ENCODE measurements at places on chromosomes 2 and 18. TPM values are rescaled to one million over a fixed set of nuclear protein-coding genes. Genes with fewer than 3 reads are reported as not detected.

DNA sequence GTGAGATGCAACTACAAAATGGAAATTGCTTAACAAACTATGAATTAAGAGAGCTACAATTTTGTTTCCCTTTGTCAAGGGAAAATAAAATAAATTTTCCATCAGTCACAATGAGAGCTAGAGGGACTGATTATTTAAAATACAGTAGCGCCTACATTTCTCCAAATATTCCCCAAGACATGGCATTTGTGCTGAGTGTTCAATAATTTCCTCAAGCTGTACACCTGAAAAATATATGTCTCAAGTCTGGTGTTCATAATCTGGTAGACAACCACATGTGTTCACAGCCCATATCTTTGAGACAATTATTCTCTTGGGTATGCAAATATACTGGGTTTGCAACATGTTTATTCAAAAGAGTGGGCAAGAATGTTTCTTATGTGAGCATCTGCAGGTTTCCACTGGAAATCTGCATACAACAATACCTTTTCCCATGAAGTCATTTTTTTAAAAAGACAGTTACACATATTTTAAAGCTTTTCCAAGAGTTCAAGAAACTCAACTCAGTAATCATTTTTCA, 240.1 kb upstream of the VRK2 start:
- DNase-seq: no peak
- no peaks in the 10 kb centered on the region for H3K36me3 ChIP-seq
- no peaks in the 10 kb centered on the region for H3K27me3 ChIP-seq
- H3K4me1 ChIP-seq: no peaks in the 10 kb centered on the region
- no peak overlapping the region for H3K4me3 ChIP-seq
- H3K27ac ChIP-seq: no peak overlapping the region

GRCh38 chr2:64359171-64359891, 94.6 kb upstream of the LGALSL start:
- DNase-seq: no peak
- no peaks in the 10 kb centered on the region for H3K36me3 ChIP-seq
- H3K27me3 ChIP-seq: no peaks in the 10 kb centered on the region
- peaks cover 34% of the 10 kb centered on the region for H3K4me1 ChIP-seq
- peak overlapping the region; percentile 42 for H3K27ac ChIP-seq

GRCh38 chr2:240847817-240848216, 20.8 kb upstream of the AGXT start:
- H3K4me3 ChIP-seq: no peak overlapping the region
- H3K27ac ChIP-seq: no peak overlapping the region
- no peaks in the 10 kb centered on the region for H3K27me3 ChIP-seq
- no peaks in the 10 kb centered on the region for H3K4me1 ChIP-seq

DNA sequence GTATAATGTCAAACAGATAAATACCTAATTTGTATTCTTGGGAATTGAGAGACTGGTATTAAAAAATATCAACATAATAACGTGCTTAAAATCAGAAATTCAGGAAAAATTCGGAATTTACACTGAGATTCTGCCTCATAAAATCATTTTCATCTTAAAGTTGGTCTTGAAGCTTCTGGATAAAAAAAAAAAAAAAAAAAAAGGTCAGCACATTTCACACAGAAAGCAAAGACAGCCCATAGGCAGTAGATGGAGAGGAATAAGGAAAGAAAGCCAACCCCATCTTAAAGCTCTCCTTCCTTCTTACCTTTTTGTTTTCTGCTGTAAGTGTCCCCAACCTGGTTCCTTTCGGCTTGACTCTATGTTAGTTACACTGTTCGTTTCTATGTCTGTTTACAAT, 41.5 kb upstream of the ALK start:
- no peak overlapping the region for H3K27ac ChIP-seq
- H3K4me1 ChIP-seq: no peaks in the 10 kb centered on the region
- no peaks in the 10 kb centered on the region for H3K36me3 ChIP-seq
- DNase-seq: no peak
- no peak overlapping the region for H3K4me3 ChIP-seq
- H3K27me3 ChIP-seq: no peaks in the 10 kb centered on the region

DNA sequence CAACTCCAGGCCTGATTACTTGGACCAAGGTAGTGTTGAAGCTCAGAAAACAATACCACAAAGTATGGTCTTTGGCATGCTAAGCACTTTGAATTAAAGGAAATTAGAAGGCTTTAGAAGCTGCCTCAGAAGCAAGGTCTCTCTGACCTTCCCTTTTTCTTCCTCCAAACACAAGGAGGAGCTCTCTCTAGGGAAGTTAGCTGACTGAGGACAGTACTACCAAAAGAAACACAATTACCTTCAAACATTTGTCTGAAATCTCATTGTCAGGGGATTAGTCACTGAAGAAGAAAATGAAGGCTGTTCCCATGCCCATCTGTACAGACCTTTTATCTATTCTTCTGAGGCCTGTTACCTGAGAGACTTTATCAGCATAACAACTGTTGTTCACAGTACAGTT, 279.3 kb downstream of the CDH20 start:
- no peaks in the 10 kb centered on the region for H3K27me3 ChIP-seq
- H3K4me3 ChIP-seq: no peak overlapping the region
- no peak overlapping the region for H3K27ac ChIP-seq
- peaks cover under 1% of the 10 kb centered on the region for H3K4me1 ChIP-seq

DNA sequence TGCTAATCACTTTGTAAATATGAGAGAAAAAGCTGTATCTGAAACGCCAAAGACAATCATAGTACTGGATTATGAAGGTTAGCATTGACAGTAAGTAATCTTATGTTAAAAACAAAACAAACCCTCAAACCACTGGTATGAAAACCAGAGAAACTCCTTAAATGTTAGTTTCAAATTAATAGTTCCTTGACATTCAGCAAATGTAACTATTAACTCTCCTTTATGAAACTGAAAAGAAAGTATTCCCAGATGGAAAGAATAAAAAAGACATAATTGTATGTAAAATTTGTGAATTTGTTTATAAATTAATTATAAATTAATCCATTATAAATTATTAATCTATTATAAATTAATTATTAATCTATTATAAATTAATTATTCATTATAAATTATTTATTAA, 12.3 kb downstream of the FASTKD1 start:
- DNase-seq: no peak
- H3K36me3 ChIP-seq: no peaks in the 10 kb centered on the region
- no peaks in the 10 kb centered on the region for H3K4me1 ChIP-seq
- no peaks in the 10 kb centered on the region for H3K27me3 ChIP-seq

DNA sequence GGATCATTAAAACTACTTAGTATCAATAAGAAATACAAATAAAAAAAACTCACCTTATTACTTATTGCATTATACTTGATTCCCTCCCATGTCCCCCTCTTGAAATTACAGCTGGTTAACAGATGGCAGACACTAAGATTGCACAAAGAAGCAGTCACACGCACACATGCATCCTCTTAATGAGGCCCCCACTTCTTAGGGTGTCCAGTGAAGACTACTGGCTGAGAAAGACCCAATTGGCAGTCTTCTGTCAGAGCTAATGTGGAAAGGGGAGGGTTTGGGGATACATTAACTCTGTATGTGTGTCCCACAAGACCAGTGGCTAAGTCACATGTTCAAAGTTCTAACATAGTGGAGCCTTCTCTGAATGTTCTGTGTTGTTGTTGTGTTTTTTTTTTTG, 210.7 kb downstream of the MTX2 start:
- H3K4me3 ChIP-seq: no peak overlapping the region
- no peak overlapping the region for H3K27ac ChIP-seq
- H3K27me3 ChIP-seq: no peaks in the 10 kb centered on the region
- no peak for DNase-seq
- no peaks in the 10 kb centered on the region for H3K36me3 ChIP-seq
- H3K4me1 ChIP-seq: no peaks in the 10 kb centered on the region

DNA sequence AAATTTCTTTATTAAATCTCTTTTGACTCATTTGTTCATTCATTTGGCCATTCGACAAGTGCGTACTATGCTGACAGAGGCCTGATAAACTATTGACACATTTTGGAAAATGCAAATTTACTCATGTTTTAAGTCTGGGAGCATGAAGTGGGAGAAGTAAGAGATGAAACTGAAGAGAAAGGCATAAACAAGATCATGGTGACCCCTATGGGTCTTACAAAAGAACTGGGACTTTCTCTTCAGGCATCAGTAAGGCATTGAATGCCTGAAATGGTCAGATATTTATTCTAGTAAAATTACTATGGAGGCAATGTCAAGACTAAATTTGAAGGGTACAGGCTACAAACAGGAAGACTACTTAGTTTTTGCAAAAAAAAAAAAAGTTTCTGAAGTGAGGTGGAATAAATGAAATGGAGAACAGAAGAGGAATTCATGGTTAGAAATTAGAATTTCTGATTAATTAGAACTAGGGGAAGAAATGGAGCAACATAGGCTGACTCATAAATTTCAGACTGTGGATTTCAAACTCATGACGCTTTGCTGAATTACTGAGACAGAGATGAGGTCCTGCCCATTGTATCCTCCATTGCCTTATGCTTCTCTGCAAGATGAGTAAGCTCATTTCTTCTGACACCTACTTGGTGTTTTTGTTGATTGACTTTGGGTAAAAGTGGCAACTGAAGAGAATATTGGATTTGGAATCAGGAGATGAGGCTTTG, 32.7 kb downstream of the VSNL1 start:
- H3K4me1 ChIP-seq: peaks cover 11% of the 10 kb centered on the region

GRCh38 chr2:176555781-176556180, 286.5 kb downstream of the MTX2 start:
- H3K27me3 ChIP-seq: no peaks in the 10 kb centered on the region
- H3K4me3 ChIP-seq: no peak overlapping the region
- H3K36me3 ChIP-seq: no peaks in the 10 kb centered on the region
- no peak for DNase-seq
- H3K27ac ChIP-seq: no peak overlapping the region

TP53I3 gene
- 31.9 TPM for total RNA-seq

DAW1 gene
- not detected for total RNA-seq

AFG3L2 gene
- total RNA-seq: 38.3 TPM

CIB4 gene
- total RNA-seq: not detected

Data from vagina (tissue), 2 donors.